ENCODE measurements at places on chromosomes 13 and 19.
A peak's percentile ranks its signal among the peaks of the same experiment; 100 is the strongest.

GRCh38 chr13:56563663-56564062 is 577.1 kb upstream of the PRR20A start:
- DNase-seq: no peak

- DNase-seq: peak; percentile 51
Observed at GRCh38 chr19:17209126-17210036, 5.8 kb upstream of the USE1 start.

DNA sequence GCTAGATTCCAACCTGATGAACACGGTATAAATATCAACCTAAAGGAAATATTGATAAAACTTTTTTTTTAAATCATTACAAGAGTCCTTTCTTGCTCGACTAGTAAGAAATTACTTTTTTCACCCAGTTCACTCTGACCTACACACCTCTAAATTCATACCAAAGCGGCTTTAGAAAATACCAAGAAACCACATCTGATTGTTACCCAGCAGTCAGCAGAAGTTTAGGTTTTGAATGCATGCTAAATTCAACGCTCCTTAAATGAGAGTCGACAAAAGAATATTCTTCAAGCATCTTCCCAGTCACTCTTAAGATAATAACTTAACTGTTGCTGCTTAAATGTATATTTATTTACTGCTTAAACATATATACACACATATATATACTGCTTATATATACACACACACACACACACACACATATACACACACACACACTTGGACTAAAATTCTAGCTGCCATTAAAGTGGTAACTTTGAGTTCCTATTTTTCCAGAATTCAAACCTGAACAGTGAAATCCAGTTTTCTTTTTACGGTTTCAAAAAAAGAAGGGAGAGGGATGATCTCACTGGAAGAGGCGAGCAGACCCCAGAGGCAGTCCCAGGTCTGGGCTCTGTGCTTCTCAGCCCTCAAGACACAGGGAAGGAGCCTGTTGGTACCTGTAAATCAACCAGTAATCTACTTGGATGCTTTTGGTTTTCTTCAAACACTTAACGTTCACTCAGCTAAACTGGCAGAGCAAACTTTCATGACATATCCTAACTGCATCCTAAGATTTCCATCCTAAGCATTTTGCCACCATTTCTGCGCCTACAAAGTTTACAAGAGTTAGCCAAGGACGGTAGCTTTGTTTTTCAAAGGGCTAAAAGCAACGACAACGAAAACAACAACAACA is 1.7 kb downstream of the STK24 start:
- DNase-seq: peak; percentile 48

- DNase-seq: no peak
Observed at GRCh38 chr19:33508941-33509614, 12.5 kb downstream of the PEPD start.

DNA sequence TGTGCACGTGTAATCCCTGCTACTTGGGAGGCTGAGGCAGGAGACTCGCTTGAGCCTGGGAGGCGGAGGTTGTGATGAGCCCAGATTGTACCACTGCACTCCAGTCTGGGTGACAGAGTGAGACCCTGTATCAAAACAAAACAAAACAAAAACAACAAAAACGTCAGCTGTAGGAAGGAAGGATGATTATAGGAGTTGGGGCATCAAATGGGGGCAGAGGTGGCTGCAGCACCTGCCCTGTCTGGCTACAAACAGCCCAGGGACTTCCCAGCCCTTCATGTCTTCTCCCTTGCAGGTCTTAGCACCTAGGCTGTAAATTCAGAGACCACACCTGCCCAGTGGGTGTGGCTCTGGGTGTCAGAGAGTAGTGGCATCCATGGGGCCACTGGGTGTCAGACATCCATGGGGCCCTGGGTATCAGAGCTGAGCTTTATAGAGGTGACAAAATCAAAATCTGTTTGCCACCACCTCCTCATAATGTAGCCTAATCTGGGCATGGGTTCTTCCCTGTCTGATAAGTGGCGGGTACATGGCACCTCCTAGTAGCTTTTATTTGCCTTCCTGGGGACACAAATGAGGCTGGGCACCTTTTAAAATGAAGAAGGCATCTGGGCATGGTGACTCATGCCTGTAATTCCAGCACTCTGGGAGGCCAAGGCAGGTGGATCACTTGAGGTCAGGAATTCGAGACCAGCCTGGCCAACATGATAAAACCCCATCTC is 4.7 kb upstream of the B3GNT3 start:
- DNase-seq: peak; percentile 34

- peak; percentile 52 for DNase-seq
Observed at GRCh38 chr13:25973576-25973975, 78.2 kb downstream of the SHISA2 start.

DNA sequence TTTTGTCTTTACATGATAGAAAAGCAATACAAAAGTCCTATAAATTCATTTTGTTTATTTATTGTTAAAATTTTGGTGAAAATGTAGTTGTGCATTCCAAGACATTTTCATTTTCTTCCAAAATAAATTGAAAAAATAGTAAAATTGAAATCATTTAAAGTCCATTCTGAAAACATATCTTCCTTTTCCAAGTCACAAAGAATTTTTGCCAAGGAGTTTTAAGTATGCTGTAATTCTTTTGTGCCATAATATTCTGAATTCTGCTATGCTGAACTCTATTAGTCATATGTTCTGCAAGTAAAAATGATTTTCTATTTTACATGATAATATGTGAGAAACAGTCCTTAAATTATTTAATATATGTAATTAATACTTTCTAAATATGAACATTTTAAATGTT is 879.6 kb upstream of the SLC10A2 start:
- no peak for DNase-seq

DNA sequence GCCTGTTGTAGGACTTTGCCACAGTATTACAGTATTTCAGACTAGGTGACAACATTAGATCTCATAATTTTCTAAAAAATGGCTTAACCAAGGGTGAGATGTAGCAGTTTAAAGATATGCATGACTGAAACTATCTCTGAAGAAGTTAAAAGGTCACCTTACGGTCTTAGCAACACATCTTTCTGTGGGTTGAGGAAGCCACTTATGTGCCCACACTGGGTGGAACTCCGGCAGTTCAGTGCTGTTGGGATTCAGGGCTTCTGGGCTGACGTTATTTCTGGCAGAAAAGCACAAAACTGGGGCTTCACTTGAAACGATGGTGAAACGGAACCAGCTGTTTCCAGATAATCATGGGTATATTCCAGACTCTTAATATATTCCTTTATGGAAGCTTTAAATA is 697.3 kb downstream of the PCDH9 start:
- DNase-seq: no peak

DNA sequence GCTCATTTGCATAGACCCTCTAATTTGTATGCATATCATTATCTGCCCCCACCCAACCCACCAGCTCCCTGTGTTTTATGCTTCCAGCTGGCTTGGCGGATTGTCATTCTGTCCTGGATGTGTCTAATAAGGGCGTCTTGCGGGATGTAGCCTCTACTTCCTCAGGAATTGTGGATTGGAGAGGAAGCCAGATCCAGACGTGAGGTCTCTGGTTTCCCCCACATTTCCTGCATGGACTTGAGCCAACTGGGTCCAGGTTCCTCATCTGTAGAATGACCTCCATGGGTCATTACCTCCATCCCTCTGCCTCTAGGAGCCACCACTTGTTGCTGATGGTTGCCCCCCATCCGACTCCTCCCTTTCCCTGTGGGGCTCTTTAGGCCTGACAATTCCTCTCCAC is 7.3 kb downstream of the TNFSF14 start:
- no peak for DNase-seq

GRCh38 chr13:30071969-30072817 is 221.8 kb upstream of the UBL3 start:
- no peak for DNase-seq

GRCh38 chr19:41244117-41244516 is 20.1 kb upstream of the HNRNPUL1 start:
- no peak for DNase-seq

DNA sequence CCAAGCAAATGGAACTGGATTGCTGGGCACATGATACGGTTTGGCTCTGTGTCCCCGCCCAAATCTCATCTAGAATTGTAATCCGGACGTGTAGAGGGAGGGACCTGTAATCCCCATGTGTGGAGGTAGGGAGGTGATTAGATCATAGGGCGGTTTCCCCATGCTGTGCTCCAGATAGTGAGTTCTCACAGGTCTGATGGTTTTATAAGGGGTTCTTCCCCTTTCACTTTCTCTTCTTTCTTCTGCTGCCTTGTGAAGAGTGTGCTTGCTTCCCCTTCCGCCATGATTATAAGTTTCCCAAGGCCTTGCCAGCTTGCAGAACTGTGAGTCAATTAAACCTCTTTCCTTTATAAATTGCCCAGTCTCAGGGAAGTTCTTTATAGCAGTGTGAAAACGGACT is 32.6 kb upstream of the MTIF3 start:
- DNase-seq: peak; percentile 39

DNA sequence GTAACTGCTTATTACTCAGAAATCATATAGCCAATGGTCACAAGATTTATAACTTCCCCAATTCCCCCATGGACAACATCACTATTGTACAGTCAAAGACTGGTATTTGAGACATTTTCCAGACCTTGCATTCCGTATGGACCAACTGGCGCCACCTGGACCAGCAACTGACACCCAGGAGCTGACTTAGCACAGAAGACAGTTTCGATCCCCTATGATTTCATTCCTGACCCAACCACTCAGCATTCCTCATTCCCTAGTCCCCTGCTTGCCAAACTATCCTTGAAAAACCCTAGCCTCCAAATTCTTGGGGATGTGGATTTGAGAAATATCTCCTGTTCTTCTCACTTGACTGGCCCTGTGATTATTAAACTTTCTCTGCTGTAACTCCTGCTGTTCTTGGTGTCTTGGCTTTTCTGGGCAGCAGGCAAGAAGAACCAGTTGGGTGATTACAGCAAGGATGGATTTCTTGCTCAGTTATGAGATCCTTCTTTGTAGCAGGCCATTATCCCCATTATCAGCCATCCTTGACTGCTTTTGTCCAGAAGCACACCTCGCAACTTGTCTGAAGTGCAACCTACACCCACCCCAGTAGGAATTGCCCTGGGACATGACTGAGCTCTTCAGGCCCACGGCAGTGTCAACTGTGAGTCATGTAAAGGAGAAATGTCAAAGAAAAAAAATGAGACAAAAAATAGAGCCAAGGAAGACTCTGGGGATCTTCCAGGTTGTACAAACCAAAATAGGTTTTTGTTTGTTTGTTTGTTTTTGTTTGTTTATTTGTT is 13.7 kb upstream of the MAP3K10 start:
- DNase-seq: no peak

- DNase-seq: no peak
Observed at GRCh38 chr13:86932776-86933334, 738.3 kb upstream of the SLITRK5 start.

- no peak for DNase-seq
Observed at GRCh38 chr13:31722673-31723072, 16.7 kb upstream of the RXFP2 start.

DNA sequence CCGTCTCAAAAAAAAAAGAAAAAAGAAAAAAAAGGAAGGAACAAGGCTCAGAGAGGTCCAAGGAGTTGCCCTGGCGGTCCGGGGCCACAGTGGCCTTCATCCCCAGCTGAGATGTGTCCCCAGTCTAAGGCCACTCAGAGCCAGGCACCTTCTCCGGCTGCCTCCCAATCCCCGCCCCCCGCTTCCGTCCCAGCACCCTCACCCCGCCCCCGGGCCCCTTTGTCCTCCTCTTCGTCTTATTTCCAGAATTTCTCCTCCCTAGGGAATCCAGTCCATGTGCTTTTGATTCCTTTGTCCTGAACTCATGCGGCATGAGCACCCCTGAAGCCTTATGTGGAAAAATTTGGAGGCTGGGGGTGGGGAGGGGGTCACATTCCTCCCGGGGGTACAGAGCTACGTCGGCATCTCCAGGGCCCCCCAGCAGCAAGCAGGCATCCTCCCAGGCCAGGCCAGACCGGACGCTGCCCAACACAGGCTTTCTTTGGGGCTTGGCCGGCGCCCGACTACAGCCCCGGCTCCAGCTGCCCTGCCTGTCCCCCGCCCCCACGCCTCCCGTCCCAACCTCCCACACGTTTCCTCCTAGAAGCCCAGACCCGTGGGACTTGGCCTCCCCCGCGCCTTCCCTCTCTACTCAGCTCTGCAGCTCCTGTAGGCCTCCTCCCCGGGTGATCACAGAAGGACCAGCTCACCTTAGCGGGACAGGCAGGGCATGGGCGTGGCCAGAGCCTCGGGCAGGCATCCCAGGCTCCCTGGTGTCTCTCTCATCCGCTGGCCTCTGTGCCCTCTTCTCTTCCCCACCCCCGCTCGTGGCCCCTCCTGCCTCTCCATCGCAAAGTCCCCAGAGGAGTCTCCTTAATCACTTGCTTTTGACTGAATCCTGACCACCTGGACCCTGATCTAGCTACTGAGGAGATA is 17.8 kb upstream of the ADGRE5 start:
- peak; percentile 61 for DNase-seq

- DNase-seq: no peak
Observed at GRCh38 chr13:112683581-112683980, 6.3 kb upstream of the ATP11A start.

GRCh38 chr19:1468274-1468820 is 10.7 kb downstream of the C19orf25 start:
- DNase-seq: no peak

DNA sequence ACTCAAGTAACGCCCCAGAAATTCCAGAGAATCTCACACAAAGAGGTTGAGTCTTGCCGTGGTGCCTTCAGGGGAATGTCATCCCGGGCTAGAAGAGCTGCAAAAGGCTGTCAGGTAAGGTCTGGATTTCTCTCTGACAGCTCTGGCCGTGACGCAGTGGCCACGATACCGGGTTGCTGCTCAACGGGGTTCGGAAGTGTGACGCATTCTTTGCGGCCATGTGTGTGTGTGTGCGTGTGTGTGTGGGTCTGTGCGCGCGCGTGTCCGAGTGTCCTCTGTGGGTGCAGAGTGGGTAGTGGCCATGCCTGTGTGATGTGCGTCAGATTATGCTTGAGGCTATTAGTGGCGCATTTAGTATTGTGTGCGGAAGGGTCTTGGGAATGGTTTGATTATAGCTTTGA is 306 bp downstream of the ZNF540 start:
- peak; percentile 82 for DNase-seq

- no peak for DNase-seq
Observed at GRCh38 chr13:103386341-103386740, 320.1 kb upstream of the SLC10A2 start.

- DNase-seq: no peak
Observed at GRCh38 chr19:55459950-55460657, 1.3 kb downstream of the ISOC2 start.

- no peak for DNase-seq
Observed at GRCh38 chr13:75369981-75370380, 112.0 kb downstream of the TBC1D4 start.

DNA sequence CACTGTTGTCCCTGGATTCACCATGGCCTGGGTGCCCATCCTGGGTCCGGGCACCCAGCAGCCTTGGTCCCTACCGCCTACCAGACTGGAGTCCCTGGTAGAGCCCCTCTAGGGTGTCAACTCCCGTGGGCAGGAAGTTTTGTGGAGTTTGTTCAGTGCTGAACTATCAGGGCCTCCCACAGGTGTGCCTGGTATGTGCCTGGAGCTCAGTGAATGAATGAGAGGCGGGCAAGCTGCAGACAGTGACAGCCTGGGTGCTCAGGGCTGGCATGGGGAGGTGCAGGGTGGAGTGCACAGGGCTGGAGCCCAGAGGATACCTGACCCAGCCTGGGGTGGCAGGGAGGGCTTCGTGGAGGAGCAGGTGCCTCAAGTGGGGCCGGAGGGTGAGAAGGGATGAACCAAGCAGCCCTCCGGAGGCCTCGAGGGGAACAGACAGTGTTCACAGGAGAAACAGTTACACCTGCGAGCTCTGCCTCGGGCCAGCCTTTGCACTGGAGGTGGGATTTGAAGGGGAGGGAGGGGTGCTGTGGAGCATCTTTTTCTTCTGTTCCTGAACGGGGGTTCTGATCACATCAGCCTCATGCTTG is 29.6 kb downstream of the PAK4 start:
- DNase-seq: no peak

All from CD4-positive, alpha-beta T cell treated with Interleukin-17A for 1 hour (primary cell).